ENCODE measurements at places on chromosomes 3 and 15. TPM values are rescaled to one million over a fixed set of nuclear protein-coding genes. Genes with fewer than 3 reads are reported as not detected.

The ERC2 gene
- 0.33 TPM for total RNA-seq

The DNAH12 gene
- 0.05 TPM for total RNA-seq

The DUOXA2 gene
- 1.6 TPM for total RNA-seq

The IQCF5 gene
- total RNA-seq = not detected

The DNAJA4 gene
- total RNA-seq = 35.2 TPM

DNA sequence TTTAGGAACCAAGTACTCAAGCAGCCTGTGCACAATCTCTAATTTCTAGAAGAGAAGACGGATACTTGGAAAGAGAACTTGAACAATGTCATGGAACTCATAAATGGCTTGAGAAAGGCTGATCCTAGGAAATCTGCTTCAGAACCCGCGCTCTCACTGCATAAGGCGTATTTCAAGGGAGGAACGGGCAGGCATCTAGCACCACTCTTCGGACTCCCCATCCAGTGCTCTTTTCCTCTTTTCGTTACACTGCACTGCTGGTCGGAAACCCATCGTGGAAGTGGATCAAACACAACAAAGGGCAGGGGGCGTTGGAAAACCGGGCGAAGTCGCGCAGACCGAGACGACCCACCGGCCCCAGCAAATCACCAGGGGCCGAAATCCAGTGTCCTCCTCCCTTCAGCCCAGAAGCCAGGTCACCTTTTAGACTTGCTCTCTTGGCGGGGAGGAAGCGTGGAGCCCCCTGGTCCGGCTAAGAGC lies 539 bp upstream of the TLNRD1 start:
- DNase-seq = no peak

GRCh38 chr3:128335621-128336296 lies 130.9 kb downstream of the DNAJB8 start:
- no peak for DNase-seq

GRCh38 chr3:175005193-175005592 lies 146.1 kb downstream of the NAALADL2 start:
- DNase-seq = no peak

Data from natural killer cell treated with Interleukin-12 subunit alpha and Interleukin-12 subunit beta and Interleukin-15 and Interleukin-18, amount 100 ng/mL, for 72 hours (primary cell).